ENCODE measurements at places on chromosomes 3 and 15. TPM values are rescaled to one million over a fixed set of nuclear protein-coding genes. Genes with fewer than 3 reads are reported as not detected.

DNA sequence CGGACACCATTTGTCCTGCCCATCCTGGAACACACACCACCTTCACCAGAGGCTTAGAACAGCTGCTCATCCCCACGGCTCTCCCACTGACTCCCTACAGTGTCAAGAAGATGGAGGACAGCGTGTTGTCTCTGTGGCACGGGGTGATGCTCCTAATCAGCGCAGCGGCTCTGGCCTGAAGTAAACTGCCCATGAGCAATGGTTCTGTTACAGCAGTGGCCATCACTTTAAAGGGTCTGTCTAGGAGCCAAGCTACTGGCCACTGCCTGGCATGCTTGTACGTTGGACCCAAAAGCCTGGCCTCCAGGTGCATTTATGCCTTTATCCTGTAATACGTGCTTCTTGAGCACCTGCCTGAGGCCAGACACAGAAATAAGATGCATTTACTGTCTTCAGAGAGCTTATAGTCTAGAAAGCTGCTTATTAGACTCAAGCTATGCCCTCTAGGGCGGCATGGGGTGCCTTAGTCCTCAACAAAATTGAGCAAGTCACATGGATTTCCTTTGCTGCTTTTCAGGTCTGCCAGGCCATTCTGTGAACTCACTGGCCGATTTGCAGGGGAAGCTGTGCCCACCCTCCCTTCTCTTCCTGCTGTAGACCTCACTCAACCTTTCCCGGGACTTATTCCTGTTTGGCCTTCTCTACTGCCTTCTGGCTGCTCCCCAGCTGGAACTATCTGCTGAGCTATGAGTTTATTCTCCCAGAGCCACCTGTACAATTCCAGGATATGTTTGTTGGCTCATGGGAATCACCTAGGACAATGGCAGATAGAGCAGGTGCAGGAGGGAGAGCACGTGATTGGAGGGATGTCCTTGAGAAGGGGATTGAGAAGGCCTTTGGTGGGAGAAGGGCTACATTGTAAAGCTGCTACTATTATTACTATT lies 51.9 kb downstream of the STARD5 start:
- no peaks in the 10 kb centered on the region for H3K27me3 ChIP-seq
- no peaks in the 10 kb centered on the region for H3K36me3 ChIP-seq
- DNase-seq, result no peak
- peaks cover 5% of the 10 kb centered on the region for H3K4me1 ChIP-seq

The SCN11A gene
- total RNA-seq, result 0.16 TPM

DNA sequence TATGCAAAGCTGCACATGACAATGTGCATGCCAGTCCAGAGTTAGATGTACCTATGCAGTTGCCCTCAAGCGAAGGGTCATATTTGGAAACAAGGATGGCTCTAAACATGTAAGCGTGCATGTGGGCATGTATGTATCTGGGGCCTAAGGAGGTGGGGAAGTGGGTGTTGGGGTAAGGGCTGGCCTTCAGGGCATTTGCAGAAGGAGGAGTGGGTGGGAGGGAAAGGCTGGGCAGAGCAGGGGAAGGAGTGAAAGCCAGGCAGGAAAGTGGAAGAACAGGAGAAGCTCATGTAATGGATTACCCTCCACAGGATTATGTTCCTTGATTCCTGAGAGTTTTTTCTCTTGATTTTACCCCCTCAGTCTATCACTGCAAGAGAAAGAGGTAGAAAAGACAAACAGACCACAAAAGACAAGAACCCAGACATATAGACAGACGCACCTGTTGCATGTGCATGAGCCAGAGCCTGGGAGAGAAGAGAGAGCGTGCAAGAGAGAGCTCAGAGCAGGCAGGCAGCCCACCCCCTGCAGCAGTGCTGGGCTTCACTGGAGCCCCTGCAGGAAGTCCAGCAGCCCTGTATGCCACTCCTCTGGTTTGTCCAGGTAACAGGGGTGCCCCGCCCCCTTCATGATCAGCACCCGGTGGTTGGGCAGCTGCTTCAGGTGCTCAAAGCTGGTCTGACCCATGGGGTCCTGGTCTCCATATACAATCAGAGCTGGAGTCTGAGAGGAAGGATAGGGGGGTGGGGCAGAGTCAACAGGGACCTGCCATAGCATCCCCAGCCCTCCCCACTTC lies 1.8 kb upstream of the PCBP4 start:
- peaks cover 22% of the 10 kb centered on the region for H3K4me1 ChIP-seq
- H3K4me3 ChIP-seq, result no peak overlapping the region
- no peak for DNase-seq
- H3K36me3 ChIP-seq, result no peaks in the 10 kb centered on the region
- peak overlapping the region; percentile 97 for H3K27ac ChIP-seq

The IL20RB gene
- total RNA-seq, result 0.25 TPM

DNA sequence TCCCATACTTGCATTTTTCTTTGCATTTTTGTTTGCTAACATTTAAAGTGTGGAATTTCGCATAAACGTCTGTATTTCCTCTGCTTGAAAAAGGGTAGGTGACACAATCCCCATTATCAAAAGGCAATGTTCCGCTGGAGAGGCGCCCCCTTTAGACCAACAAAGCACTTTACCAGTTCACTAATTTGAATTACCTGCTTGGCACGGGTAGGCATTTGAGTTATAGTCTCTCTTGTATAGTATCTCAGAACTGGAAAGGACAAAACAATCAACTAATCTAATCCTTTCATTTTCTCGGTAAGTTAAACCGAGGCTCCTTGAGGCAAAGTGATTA lies 775 bp upstream of the CCDC39 start:
- peak overlapping the region; percentile 60 for H3K4me3 ChIP-seq
- DNase-seq, result peak; percentile 11
- H3K36me3 ChIP-seq, result no peaks in the 10 kb centered on the region
- peaks cover 19% of the 10 kb centered on the region for H3K4me1 ChIP-seq
- no peak overlapping the region for H3K27ac ChIP-seq
- H3K27me3 ChIP-seq, result peaks cover 5% of the 10 kb centered on the region

DNA sequence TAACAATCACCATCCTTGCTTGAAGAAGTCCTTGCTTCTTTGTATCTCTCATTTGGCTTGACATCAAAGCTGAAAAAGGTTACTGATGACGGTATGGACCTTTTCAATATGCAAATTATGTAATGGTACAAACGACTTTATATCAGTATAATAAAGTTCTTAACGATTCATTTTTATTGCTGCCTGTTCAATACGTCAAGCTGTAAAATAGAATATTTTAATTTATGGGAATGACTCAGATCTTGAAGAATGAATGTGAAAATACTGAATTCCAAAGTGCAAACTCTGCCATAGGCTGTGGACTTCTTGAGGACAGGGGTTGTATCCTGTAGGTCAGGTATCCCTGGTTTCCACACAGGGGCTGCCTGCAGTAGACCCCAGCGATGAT lies 156.2 kb downstream of the PLCL2 start:
- no peaks in the 10 kb centered on the region for H3K36me3 ChIP-seq
- H3K4me1 ChIP-seq, result peaks cover 38% of the 10 kb centered on the region
- no peak overlapping the region for H3K4me3 ChIP-seq
- DNase-seq, result no peak

- DNase-seq, result no peak
- H3K4me1 ChIP-seq, result peaks cover 15% of the 10 kb centered on the region
- H3K36me3 ChIP-seq, result no peaks in the 10 kb centered on the region
- no peaks in the 10 kb centered on the region for H3K27me3 ChIP-seq
- H3K27ac ChIP-seq, result no peak overlapping the region
- no peak overlapping the region for H3K4me3 ChIP-seq
Observed at GRCh38 chr3:186786922-186787321, 3.5 kb downstream of the EIF4A2 start.

All from adrenal gland (tissue), 19 donors.